ENCODE measurements at places on chromosomes 5 and 9. TPM values are rescaled to one million over a fixed set of nuclear protein-coding genes. Genes with fewer than 3 reads are reported as not detected.

The TEX48 gene
- total RNA-seq: not detected

- no peak overlapping the region for H3K4me3 ChIP-seq
- H3K4me1 ChIP-seq: peaks cover 8% of the 10 kb centered on the region
- DNase-seq: no peak
- H3K36me3 ChIP-seq: no peaks in the 10 kb centered on the region
Measured at GRCh38 chr5:107853696-107854095, 183.0 kb upstream of the EFNA5 start.

The STK32A gene
- total RNA-seq: 16.7 TPM

The OBP2B gene
- not detected for total RNA-seq

DNA sequence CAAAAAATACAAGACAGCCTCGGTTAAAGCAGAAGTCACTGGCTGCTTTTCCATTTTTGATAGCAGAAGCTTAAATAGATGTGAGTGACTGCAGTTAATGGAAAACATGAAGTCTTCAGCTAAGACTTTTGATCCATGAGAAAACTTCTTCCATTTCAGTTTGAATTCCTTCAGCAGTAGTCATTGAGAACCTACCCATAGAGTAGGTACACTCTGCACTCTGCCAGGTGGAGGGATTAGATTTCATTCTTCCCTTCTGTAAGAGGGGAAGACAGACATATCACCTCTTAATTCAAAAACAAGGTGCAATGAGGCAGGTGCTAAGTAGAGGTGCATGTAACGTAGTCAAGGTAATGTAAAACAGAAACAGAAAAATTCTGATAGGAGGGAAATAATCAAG lies 26.7 kb upstream of the XPA start:
- H3K36me3 ChIP-seq: no peaks in the 10 kb centered on the region
- no peak overlapping the region for H3K4me3 ChIP-seq
- DNase-seq: no peak

The CNTFR gene
- total RNA-seq: 37.2 TPM

The GGTA1 gene
- total RNA-seq: not detected

Data from neural progenitor cell (in vitro differentiated cells).